ENCODE measurements at places on chromosomes 16 and 17.

DNA sequence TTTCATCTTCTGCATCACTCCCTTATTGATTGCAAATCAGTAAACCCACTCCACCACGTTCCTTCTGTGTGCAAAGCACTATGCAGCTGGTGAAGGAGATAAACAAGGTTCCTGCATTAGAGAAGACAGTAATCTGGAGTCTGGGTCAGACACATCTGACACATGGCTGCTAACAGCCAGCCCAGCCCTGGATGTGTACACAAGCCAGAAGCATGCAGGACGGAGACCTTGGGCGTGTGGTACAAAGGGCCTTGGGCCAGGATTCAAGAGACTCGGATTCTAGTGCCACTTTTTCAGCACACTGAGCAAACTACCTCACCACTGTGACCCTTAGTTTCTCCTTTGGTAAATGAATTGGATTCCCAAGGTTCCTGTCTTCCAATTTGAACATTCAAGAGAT, 86.6 kb upstream of the DNAH9 start:
- no peak for DNase-seq

DNA sequence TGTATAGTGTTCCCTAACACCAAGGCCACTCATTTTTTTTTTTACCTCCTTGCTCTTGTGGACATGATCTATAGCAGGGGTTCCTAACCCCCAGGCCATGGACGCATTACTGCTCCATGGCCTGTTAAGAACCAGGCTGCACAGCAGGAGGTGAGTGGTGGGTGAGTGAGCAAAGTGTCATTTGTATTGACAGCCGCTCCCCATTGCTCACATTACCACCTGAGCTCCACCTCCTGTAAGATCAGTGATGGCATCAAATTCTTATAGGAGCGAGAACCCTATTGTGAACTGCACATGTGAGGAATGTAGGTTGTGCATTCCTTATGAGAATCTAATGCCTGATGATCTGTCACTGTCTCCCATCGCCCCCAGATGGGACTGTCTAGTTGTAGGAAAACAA, 342.0 kb downstream of the SOX9 start:
- no peak for DNase-seq

DNA sequence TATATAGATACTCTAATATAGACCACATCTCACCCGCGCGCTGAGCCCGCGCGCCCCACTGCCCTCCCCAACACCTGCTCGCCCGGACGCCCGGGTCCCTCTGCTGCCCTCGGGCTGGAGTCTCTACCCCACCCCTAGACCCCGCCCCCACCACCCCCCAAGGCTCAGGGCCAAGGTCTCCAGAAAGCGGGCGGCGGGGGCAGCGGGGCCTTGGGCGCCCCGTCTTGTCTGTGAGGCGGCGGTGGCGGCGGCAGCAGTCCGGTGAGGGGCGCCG, 2.6 kb downstream of the HES7 start:
- DNase-seq, result no peak

- no peak for DNase-seq
These were observed 48.8 kb downstream of the STH start for GRCh38 chr17:46047856-46048255.

DNA sequence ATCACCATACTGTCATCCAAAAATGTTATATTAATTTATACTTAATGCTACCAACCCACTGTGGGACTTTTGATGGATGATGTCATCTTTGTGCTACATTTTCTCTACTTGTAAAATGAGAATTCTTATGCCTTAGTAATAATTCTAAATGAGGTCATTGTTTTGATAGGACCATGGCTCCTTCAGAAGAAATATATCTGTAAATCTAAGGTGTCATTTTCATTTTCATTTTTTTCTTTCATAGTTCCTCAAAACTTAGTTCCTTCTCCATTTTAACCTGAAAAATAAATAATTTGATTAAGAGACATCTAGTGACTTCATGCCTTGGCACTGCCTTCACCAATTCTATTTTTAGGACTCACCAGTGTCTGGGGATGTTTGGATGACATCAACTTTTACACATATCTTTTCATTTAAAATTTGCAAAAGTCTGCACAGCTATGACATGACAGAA, 48.7 kb downstream of the GPRC5B start:
- no peak for DNase-seq

DNA sequence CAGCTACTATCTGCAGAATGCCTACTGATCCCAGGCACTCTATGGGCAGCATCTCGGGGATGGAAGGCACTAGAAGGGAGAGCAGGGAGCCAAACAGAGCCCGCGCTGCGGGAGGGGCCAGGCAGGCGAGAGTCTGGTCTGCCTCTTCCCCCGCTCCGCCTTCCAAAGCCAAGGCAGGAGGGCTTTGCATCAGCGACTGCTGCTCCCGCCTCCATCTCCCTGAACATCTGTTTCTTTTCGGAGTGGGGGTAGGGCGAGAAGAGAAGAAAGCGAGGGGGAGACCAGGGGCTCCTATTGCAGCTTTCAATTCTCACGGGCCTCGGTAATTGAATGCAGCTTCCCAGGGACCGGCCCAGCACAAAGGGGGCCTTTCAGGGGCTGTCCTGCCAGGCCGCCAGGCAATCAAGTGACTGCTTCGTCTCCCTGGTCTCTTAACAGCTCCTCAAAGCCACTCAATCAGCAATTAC, 31.4 kb upstream of the CDC42EP4 start:
- no peak for DNase-seq

- no peak for DNase-seq
These were observed 9.6 kb downstream of the UBTF start for GRCh38 chr17:44209786-44210341.

- no peak for DNase-seq
These were observed 67.1 kb upstream of the SMURF2 start for GRCh38 chr17:64729201-64729600.

DNA sequence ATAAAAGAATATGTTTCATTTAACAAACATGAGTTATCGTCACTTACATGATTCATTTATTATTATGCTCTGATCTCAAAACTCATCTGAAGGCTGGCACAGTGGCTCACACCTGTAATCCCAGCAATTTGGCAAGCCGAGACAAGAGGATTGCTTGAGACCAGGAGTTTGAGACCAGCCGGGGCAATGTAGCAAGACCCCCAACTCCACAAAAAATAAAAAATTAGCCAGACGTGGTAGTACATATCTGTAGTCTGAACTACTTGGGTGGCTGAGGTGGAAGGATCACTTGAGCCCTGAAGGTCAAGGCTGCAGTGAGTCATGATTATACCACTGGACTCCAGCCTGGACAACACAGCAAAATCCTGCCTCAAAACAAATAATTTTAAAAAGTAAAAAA, 16.0 kb downstream of the APPBP2 start:
- no peak for DNase-seq

- DNase-seq, result no peak
These were observed 28.8 kb downstream of the MAP2K3 start for GRCh38 chr17:21313320-21313719.

DNA sequence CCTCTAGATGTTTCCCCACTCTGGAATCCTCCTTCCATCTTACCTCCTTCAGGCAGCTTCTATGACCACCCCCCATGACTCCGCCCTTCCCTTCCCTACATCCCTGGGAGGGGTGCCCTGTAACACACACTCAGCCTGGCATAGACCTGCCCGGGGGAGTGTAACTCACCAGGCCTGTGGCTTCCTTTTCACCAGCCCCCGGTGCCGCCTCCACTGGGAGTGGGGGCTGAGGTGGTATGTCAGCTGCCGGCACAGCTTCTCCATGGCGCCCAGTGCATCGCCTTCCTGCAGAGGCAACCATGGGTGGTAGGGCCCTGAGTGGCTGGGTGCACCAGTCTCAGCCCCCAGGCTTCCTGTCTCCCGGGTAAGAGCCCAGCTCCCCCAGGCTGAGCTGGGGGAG, 32.3 kb downstream of the TRPV2 start:
- no peak for DNase-seq

DNA sequence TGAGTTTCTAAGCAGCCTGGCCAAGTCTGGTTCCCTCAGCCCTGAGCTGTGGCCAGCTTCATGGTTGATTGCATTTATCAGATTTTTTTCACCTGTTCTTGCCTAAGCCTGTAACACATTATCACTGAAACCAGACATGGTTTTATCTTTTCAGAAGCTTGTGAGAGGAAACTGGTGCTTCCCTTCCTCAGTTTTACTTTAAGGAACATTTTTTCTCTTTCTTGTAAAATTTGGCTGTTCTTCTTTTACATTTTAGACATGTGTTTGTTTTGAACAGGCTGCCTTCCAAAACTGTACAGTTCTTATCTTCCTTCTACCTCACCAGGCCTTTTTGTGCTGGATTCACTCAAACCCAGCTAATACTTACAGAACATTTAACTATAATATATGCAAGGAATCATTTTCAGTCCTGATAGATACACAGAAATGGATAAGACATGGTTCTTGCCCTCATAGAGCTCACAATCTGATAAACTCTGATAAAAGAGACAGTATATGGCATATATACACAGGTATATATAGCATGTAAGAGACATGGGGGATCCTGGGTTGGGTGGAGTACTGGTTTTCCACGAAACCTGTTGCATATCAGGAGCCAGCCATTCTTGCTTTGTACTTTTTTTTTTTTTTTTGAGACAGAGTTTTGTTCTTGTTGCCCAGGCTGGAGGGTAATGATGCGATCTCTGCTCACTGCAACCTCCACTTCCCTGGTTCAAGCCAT, 44.5 kb downstream of the ZNRF1 start:
- no peak for DNase-seq

GRCh38 chr17:57785022-57785421, 39.9 kb upstream of the CCDC182 start:
- DNase-seq, result no peak

- DNase-seq, result no peak
These were observed 12.8 kb upstream of the AKTIP start for GRCh38 chr16:53515811-53516210.

GRCh38 chr16:35308674-35309073, 1849.3 kb downstream of the TP53TG3F start:
- DNase-seq, result no peak

GRCh38 chr16:57098188-57098841, 5.9 kb downstream of the CPNE2 start:
- DNase-seq, result no peak

- no peak for DNase-seq
These were observed 53.6 kb downstream of the CDH11 start for GRCh38 chr16:65068151-65068740.

DNA sequence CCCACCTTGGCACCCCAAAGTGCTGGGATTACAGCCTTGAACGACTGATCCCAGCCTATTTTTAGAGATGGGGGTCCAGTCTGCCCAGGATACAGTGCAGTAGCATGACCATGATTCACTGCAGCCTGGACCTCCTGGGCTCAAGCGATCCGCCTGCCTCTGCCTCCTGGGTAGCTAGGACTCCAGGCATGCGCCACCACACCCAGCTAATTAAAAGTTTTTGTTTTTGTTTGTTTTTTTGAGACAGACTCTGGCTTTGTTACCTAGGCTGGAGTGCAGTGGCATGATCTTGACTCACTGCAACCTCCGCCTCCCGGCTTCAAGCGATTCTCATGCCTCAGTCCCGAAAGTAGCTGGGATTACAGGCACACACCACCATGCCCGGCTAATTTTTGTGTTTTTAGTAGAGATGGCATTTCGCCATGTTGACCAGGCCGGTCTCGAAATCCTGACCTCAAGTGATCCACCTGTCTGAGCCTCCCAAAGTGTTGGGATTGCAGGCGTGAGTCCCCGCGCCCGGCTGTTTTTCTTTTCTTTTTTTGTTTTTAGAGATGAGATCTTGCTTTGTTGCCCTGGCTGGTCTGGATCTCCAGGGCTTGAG, 2.3 kb upstream of the PAFAH1B1 start:
- no peak for DNase-seq

- no peak for DNase-seq
These were observed 10.9 kb downstream of the ADGRG1 start for GRCh38 chr16:57639172-57639887.

DNA sequence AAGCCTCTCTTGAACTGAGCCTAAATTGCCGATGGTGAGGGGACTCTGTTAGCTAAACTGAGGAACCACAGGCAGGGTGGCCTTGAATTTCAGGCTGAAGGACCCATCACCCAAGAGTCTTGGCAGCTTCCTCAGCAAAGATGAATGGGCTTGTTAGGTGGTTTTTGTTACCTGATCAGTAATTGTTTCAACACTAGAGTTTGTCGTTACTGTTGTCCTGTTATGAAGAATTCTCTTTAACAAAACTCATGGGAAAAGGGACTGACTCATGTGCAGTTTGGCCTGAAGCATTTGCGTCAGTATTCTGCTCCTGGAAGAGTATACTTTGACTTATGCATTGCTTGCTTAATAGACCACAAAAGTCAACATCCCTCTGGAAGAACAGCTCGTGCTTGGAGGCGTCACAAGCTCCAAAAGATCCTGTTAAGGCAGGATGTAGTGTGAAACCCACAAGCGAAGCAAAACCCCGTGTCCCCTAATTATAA, 206.0 kb downstream of the IRX3 start:
- DNase-seq, result no peak

DNA sequence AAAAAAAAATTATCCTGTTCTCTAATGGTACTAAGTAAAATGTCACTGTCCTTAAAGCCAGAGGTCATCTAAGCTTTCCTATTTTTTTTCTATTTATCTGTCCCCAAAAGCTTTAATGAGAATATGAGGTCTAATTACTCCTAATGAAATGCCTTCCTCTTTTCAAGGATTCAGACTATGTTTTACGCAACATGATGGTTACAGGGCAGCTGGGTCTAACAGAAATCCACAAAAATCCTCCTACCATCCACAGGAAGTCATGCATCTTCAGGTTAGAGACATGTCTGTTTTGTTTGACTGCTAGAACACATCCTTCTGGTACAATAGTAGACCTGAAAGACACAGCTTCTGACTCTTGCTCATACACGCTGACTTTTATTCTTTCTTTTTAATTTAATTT, 29.7 kb upstream of the NSRP1 start:
- peak; percentile 88 for DNase-seq

DNA sequence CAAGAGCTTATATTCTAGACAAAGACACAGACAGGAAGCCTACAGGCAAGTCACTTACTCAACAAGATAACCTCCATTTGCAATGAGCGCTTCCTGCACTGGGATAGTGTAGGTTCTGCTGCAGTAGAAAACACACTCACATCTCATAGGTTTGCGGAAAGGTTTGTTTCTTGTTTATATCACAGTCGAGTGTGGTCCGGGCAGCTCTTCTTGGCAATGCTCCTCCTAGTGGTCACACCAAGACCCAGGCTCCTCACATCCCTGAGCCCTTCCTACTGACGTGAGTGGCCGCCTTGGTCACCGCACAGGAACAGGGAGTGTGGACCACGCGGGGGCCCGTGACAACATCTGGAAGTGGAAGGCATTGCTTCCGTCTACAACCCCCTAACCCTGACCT, 48.0 kb upstream of the RBFOX3 start:
- peak; percentile 2 for DNase-seq

DNA sequence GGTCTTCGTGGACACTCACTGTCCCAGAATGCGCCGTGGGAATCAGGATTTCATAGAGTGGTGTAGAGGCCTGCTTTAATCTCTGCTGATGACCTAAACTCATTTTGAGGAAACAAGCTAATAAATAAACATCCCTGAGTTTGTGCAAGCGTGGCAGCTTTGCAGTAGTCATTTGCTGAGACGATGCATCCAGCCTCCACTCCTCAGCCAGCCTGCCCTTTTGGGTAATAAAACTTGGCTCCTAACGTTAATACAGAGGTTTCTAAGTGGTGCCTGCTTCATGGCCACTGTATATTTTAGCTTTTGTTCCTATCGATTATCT, 1.3 kb downstream of the DGKE start:
- no peak for DNase-seq

GRCh38 chr17:66855204-66855603, 20.3 kb downstream of the CACNG5 start:
- peak; percentile 36 for DNase-seq

Measured in AML-193 (cell line).